ENCODE measurements at places on chromosomes 6 and 20. TPM values are rescaled to one million over a fixed set of nuclear protein-coding genes. Genes with fewer than 3 reads are reported as not detected.

Gene C6orf52
- total RNA-seq: 1.1 TPM

Gene SNAI1
- 32.6 TPM for total RNA-seq

Gene HLA-DRA
- 455 TPM for total RNA-seq

Gene TTBK1
- 0.04 TPM for total RNA-seq

DNA sequence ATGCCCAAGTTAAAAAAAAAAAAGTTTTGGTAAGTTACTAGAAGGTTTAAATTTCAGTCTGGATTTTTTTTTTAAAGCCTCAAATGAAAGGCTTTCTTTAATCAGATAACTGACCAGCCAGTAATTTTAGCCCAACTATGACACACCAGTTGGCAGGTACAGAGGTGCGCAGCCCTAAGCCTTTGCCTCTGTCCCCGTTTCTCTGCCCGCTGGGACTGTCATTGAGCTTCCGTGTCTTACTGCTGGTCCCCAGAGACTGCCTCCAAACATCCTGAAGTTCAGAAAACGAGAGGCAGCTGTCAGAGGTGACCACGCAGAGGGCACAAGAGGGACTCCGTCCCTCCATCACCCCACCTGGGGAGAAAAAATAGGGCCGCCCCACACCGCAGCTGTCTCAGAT, 118.2 kb downstream of the RPS12 start:
- no peak for DNase-seq

Gene CNKSR3
- 22.2 TPM for total RNA-seq

GRCh38 chr20:61316346-61316745, 64.3 kb downstream of the CDH4 start:
- no peak for DNase-seq

GRCh38 chr6:55239099-55239498, 64.8 kb downstream of the HCRTR2 start:
- DNase-seq: no peak

DNA sequence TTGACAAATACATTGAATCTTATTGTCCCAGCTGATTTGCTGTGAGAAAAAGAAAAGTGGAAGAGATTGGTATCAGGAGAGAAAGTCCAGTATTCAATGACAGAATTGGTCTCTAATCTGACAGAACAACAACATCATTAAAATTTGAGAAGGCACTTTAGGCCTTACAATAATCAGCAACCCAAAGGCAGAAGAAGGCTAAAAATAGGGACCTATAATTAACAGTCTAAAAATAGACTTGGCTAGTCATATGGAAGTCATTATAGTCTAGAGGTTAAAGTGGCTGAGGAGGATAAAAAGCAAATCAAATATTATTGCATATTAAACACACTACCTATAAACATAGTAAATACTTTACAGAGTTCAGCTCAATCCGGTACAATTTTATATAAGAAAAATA, 393.6 kb upstream of the JAG1 start:
- no peak for DNase-seq

DNA sequence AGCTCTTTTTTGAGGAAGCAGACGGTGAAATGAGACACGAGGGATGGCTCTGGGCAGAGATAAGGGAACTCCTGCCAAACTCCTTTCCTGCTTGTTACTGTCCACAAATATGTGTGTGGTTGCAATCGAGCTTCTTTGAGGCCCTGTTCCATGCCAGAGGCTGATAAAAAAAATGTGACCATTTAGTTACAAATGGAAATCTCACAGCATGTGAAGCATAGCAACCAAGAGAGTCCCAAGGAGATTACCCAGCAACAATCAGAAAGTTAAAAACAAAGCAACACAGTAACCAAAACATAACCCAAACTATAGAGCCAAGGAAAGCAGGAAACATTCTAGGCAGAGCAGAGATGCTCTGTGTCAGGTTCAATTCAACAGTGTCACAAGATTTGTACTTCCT, 35.4 kb upstream of the HMGN3 start:
- DNase-seq: no peak

GRCh38 chr6:9504191-9504590, 910.7 kb downstream of the TFAP2A start:
- no peak for DNase-seq

Gene HSPA12B
- 20.4 TPM for total RNA-seq

- DNase-seq: no peak
Measured at GRCh38 chr6:16257999-16258708, 19.8 kb downstream of the GMPR start.

DNA sequence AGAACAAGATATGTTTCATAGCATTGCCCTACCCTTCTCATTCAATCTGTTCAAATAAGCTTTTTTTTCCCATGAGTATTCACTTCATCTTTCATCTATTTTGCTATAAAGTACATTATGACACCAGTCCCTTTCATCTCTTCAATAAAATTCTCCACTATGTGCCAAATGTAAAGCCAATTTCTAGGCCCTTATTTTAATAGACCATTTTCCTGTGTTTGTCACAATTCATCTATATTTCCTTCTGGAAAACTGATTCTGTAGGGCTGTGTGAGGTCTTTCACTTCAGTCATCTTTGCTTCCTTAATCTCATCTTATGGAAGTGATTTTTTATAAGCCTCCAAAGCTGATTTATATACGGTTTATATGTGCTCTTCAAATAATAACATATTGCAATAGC, 992.4 kb upstream of the EYS start:
- no peak for DNase-seq

GRCh38 chr20:20014659-20015058, 2.5 kb upstream of the NAA20 start:
- DNase-seq: no peak

- no peak for DNase-seq
Measured at GRCh38 chr6:24019830-24020229, 106.2 kb upstream of the NRSN1 start.

Gene SIGLEC1
- total RNA-seq: 19.2 TPM

GRCh38 chr6:80268865-80269730, 162.6 kb downstream of the BCKDHB start:
- no peak for DNase-seq

Gene CARMIL1
- total RNA-seq: 20.8 TPM

DNA sequence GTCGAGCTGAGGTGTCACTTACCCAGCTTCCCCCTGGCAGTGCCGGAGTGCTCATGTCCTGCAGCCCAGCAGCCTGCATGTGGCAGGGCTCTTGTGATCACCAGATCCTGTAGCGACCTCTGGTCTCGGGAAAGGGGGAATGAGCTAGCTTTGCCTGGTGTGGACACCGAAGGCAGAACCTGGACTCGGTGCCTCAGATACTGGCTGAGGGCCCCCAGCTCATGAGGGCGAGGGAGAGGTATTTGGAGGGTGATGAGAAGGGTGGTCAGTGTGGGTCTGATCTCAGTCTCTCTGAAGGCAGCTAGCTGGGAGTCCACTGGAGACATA, 26.3 kb downstream of the SUN5 start:
- no peak for DNase-seq

GRCh38 chr6:17149571-17149970, 47.7 kb downstream of the STMND1 start:
- no peak for DNase-seq

GRCh38 chr6:169859978-169860703, 108.7 kb downstream of the ERMARD start:
- peak; percentile 42 for DNase-seq

DNA sequence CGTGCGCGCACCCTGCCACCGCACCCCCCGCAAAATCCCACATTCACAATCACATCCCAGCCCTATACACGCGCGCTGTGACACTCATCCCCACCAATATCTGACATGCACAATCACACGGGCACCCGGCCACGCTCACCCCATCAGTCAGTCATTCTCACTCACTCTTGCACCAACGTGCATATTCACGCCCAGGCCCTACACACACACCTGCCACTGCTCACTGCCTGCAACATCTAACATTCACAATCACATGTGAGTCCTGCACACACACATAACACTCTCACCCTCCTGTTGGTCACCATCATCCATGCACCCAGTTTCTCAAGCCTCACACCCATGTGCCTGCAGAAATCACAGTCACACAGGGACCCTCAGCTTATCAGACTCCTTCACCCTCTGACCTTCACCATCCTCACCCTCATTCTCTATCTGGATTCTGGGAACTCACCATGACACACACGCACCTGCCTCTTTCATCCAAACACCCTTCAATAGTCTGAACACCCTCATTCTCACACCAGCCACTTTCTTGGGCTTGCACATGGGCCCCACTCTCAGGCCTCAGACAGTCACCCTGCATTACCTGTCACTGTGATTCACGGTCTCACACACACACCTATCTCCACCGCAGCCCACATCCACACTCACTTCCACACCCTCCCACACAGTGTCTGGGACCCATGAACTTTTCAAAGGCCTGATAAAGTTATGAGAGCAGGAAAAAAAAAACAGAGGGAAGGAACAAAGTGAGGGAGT, 748 bp upstream of the ATP9A start:
- no peak for DNase-seq

GRCh38 chr6:958488-958887, 265.5 kb upstream of the EXOC2 start:
- no peak for DNase-seq

DNA sequence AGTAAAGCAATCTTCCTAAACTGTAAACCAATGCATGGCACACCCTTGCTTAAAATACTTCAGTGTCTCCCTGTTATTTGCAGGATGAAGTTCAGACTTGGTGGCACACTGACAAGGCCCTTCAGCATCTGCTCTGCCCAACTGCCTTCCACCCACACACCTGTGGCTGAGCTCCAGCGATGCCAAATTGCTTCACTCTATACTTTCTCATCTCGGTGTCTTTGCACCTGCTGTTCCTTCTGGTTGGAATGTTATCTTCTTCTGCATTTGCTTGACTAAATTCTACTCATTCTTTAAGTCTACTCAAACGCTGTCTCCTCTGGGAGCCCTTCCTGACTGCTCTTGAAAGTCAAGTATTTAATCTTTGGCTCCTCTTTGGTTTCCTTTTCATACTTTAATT, 100.1 kb upstream of the SUPT3H start:
- DNase-seq: no peak

DNA sequence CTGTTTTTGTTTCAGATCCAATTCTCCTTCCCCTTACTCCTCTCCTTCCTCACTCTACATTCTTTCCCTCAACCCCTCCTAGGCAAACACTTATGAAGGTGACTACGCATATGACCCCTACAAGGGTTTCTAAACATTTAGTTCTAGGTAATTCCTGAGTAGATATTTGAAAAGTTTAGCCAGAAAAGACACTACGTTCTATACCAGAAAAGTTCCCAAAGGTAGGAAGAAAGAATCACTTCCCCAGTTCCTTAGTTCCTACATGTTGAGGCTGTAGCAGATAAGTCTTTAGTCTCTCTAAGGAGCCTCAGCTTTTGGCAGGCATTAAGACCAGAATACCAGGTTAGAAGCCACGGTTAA, 11.6 kb downstream of the POU3F2 start:
- no peak for DNase-seq

DNA sequence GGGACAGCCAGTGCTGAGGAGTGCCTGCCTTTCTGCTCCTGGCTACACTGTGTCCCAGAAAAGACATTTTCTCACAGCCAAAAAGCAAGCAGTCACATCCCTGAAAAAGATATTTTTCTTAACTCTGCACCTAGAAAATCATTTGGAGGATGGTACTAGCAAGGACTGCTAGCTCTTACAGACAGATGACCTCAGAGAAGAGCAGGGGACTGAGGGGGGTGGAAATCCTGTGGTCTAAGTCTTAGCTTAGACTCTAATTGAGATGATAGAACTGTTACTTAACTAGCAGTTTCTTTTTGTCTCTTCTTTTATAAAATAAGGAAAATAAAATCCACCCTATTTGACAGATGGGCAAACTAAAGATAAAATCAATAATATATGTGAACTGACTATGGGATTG, 152.8 kb downstream of the TMEM200A start:
- DNase-seq: no peak

- no peak for DNase-seq
Measured at GRCh38 chr6:27406085-27406484, 17.5 kb downstream of the ZNF391 start.

Gene PDE10A
- total RNA-seq: 14.1 TPM

Gene CDH26
- 3.6 TPM for total RNA-seq

GRCh38 chr20:47724910-47725247, 60.4 kb downstream of the SULF2 start:
- DNase-seq: no peak

Gene WFDC10B
- total RNA-seq: not detected

DNA sequence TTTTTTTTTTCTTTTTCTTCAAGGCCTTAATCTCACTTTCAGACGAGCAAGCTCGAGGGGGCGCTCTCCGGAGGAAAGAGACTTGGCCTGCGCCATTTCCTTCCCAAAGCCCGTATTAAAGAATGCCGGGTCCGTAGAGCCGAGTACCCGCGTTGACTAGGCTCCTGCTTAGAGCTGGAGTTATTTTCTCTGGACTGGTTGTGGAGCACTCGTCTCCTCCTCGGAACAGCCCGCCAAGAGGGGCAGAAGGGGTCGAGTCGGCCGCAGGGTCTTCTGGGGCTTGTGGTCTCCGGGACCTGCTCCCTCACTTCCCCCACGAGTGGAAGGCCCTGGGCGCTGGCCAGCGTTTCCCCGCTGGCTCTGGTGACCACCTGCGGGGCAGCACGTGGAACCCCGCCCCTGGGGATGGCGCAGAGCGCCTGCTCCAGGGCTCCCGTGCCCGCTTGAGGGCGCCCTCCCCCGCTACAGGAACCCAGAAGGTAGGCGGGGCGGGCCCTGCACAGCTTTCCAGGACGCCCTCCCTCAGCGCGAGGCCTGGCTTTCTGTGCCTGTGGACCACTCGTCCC, 2.7 kb upstream of the MEI4 start:
- peak; percentile 59 for DNase-seq

Gene TRAPPC3L
- total RNA-seq: 0.22 TPM

Gene DZANK1
- total RNA-seq: 3.5 TPM

- DNase-seq: no peak
Measured at GRCh38 chr6:73581293-73581692, 60.5 kb upstream of the EEF1A1 start.

Gene VWA7
- total RNA-seq: 0.94 TPM

Gene ARMH2
- total RNA-seq: not detected

Gene SCRT2
- total RNA-seq: not detected

Data from sciatic nerve (tissue), 2 donors.